ENCODE measurements at places on chromosomes 3 and 15.

GRCh38 chr15:54816401-54816800 lies 380.3 kb downstream of the RSL24D1 start:
- DNase-seq, result no peak

- no peak for DNase-seq
Observed at GRCh38 chr3:18247139-18247695, 177.9 kb downstream of the SATB1 start.

DNA sequence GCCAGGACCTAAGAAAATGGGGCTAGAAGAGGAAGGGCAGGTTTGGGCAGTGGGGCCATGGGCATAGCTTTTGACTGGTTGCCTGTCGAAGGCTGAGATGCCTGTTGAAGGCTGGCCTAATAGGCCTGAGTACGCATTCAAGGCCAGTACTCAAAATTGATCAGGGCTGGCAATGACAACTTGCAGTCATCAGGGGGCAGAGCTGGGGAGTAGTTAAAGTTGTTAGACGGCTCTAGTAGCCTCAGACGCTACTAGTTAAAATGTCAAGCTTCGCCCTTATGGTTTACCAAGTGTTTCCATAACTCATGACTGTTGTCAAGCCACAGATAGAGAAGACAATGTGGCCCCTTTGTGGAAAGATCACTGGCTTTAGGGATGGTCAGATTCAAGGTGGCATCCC lies 28.7 kb downstream of the SPG21 start:
- DNase-seq, result no peak

- no peak for DNase-seq
Observed at GRCh38 chr3:171835116-171835515, 8.0 kb upstream of the TMEM212 start.

DNA sequence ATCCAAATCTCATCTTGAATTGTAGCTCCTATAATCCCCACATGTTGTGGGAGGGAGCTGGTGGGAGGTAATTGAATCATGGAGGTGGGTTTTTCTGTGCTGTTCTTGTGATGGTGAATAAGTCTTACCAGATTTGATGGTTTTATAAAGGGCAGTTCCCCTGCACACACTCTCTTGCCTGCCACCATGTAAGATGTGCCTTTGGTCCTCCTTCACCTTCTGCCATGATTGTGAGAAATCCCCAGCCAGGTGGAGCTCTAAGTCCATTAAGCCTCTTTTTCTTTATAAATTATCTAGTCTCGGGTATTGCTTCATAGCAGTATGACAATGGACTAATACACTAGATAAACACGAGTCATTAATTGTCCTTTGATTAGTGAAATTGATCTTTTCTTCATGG lies 214.5 kb upstream of the CFAP20DC start:
- no peak for DNase-seq

- peak; percentile 37 for DNase-seq
Observed at GRCh38 chr3:141452045-141452444, 34.8 kb upstream of the RASA2 start.

DNA sequence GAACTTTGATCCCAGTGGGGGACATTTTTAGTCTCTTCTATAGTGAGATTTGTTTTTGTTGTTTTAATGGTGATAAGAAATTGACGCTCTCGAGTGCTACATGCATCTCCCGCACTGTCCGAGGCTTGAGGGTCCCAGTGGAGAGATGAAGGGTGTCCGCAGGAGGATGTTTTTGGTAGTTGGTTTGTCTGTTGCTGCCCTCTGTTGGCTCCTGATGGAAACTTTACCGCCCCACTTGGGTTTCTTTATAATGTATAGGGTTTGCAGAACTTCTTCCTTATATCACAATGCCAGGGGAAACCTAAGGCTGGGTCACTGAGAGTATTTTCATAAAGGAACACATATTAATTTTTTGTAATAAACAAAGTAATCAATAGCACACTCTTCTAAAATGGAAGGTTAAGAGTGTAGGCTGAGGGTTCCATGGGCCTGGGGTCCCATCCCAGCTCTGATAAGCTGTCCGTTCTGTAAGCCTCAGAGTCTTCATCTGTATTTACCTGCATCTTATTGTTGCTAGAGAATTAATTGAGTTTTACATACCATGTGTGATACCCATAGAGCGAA lies 185.3 kb upstream of the FEZF2 start:
- DNase-seq, result no peak

DNA sequence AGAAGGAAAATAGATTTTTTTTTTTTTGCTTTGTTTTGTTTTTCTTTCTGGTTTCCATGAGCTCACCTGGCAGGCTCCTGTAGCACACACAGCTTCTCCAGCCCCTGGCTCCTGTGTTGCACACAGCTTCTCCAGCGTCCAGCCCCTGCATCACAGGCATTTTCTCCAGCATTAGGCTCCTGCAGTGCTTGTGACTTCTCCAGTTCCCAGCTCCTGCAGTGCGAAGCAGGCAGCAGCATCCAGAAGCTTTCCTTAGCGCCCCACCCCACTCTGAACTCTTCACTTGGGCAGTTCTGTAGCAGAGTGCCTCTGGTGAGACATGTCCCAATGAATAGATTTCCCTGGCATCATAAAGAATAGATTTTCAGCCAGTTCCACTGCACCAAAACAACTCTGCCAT lies 5.5 kb upstream of the CCDC39 start:
- DNase-seq, result no peak

DNA sequence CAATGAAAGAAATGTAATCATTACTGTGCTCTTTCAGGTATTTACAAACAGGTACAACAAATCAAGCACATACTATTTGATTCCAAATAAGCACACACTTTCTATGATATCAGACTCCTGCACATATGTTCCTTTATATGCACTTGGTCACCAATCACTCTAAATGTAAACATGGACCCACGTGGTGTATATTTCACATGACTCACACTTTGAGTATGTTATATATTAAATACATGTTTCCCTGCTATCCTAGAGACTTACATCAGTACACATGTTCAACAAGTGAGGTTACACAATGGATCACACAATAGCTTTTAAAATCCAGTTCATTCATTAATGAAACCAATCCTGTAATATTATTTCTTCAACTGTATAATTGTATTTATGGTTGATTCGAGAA lies 683.5 kb downstream of the NR2F2 start:
- no peak for DNase-seq

- no peak for DNase-seq
Observed at GRCh38 chr3:40593351-40593750, 68.6 kb downstream of the ZNF621 start.

DNA sequence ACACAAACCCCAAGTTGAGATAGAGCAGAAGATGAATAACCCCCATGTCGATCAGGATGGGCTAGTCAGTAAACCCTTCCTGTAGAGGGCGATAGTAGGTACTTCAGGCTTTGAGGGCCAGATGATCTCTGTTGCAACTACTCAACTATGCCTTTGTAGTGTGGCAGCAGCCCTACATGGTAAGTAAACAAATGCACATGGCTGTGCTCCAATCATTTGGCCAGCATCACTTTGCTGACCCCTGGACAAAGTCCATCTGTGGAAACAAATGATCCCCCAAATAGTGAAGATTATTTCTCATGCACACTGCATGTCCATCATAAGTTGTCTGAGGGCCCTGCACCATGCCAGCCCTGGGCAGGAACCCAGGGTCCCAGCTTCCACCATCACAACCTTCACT lies 402.2 kb upstream of the PROK2 start:
- DNase-seq, result no peak

DNA sequence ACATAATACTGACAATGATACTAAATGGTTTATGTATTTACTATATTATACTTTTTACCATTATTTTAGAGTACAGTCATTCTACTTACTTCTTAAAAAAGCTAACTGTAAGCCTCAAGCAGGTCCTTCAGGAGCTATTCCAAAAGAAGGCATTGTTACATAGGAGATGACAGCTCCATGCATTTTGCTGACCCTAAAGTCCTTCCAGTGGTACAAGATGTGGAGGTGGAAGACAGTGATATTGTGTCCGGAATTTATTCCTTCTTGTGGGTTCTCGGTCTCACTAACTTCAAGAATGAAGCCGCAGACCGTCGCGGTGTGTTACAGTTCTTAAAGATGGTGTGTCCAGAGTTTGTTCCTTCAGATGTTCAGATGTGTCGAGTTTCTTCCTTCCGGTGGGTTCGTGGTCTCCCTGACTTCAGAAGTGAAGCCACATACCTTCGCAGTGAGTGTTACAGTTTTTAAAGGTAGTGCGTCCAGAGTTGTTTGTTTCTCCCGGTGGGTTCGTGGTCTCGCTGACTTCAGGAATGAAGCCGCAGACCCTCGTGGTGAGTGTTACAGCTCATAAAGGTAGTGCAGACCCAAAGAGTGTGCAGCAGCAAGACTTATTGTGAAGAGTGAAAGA lies 20.9 kb downstream of the AVEN start:
- DNase-seq, result peak; percentile 32

- DNase-seq, result no peak
Observed at GRCh38 chr3:10310578-10310977, 10.3 kb downstream of the SEC13 start.

DNA sequence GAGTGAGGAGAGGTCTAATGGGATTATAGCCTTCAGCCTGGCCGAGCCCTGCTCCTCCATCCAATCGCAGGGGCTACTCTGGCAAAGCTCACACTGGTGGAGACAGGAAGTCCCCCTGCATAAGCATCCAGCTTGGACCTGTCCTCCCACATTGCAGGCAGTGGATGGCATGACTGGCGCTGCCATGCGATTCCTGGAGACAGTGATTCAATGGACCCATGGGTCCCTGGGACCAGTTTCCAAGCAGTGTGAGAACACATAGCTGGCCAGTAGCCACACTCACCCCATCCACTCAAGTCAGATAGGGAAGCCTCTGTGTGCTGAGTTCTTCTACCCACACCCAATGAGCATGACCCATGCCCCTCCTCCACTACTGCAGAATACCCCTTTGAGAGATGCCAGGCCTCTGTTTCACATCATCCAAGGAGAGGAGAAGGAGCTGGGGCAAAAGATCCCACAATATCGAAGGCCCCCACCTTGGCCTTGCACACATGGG lies 18.1 kb upstream of the POC1A start:
- DNase-seq, result no peak

GRCh38 chr3:53583161-53583690 lies 88.8 kb downstream of the CACNA1D start:
- no peak for DNase-seq

- DNase-seq, result no peak
Observed at GRCh38 chr3:140902791-140903190, 38.8 kb upstream of the SLC25A36 start.

DNA sequence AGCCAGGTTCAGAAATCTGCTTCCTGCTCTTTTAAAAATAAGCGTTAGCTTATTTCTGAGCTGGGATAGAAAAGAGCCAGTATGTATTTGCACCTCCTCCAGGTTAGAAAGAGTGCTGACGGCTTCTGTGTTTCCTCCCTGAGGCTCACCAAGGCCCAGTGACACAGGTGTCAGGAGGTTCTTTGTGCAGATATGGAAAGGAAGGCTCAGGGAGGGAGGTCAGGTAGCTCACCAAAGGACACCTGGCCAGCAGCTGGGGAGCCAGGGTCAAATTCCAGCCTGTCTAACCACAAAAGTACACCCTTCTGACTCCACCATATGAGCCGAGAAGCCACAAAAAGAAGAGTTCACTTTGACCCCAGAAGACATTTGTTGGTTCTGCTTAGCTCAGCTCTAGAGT lies 201.0 kb upstream of the WNT5A start:
- DNase-seq, result no peak

DNA sequence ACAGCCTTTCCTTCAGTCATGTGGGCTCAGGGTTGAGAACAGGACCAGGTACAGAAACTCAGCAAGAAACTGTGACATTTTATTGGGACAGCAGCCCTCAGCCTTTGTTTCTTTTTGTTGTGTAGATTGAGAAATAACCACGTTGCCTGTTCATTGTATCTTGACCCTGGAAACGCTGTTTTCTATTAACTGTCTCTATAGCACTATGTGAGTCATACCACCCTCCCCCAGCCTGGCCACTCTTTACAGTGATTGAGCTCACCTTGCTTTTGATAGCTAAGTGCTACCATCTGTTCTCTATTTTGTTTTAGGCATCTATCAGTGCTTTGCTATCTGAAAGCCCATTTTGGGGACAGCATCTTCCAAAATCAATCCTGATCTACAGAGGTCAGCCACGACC lies 127.9 kb downstream of the CD47 start:
- no peak for DNase-seq

- no peak for DNase-seq
Observed at GRCh38 chr15:38553071-38553470, 11.5 kb downstream of the RASGRP1 start.

- DNase-seq, result no peak
Observed at GRCh38 chr3:172530101-172530561, 6.9 kb upstream of the TNFSF10 start.

GRCh38 chr3:13072600-13073325 lies 466 bp downstream of the IQSEC1 start:
- no peak for DNase-seq

DNA sequence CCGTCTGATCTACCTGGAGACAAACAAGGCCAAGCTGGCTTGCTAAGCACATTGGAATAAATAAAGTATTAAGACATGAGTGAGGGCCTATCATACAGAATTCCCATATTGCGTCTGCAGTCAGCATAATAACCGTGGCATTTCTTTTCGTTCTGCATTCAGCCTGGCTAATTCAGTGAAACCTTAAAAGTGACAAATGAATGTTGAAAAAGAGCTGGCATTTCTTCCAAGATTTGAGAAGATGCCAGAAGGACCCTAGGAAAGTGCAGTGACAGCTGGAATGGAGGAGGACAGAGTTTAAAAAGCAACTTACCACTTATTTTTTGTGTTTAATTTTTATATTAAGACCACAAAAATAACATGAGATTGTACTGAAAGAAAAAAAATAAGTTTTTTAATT lies 67.1 kb downstream of the SUCLG2 start:
- no peak for DNase-seq

GRCh38 chr15:57502116-57502515 lies 89.6 kb upstream of the MYZAP start:
- no peak for DNase-seq

DNA sequence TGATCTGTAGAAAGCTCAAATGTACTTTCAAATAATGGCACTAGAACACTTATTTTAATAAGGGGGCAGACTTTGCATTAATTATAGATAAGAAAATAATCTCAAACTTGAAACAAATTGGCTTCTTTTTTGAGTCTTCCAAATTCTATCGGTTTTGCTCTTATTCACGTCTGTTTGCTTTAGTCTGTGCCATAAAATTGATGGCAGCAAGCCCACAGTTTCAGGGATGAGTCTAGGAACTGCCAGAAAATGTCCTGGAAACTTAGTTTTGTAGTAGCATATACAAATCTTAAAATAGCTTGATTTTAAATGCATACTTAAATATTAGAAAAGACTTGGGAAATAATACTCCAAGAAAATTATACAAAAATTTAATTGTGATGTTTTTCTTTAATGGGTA lies 39.7 kb downstream of the BCHE start:
- DNase-seq, result no peak

DNA sequence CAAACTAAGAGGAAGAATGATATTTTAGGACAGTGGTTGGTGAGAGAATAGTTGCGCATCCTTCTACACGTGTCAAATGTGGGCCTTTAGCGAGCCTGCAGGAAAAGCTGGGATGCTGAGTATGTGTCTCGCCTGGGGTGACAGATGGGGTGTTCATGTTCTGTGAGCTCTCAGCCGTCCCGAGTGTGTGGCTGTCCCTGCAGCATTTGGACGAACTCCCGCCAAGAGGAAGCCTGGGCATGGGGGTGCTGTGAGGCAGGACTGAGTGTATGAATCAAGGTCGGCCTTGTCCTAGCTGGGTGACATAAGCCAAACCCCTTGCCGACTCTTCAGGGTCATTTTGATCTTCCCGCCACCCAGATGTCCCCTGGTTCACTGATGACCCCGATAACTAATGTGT lies 94.8 kb downstream of the CACNA1D start:
- DNase-seq, result no peak

- DNase-seq, result no peak
Observed at GRCh38 chr3:18761530-18761929, 336.4 kb upstream of the SATB1 start.

Measured in T-cell (primary cell).